ENCODE measurements at places on chromosomes 2 and 18.

GRCh38 chr2:236972491-236973342 lies 113.0 kb upstream of the COPS8 start:
- peak; percentile 97 for DNase-seq

- no peak for DNase-seq
Measured at GRCh38 chr2:8424997-8425900, 256.6 kb upstream of the ID2 start.

- DNase-seq, result no peak
Measured at GRCh38 chr2:72139471-72139873, 8.2 kb downstream of the CYP26B1 start.

GRCh38 chr2:100596465-100596864 lies 33.7 kb downstream of the PDCL3 start:
- no peak for DNase-seq

DNA sequence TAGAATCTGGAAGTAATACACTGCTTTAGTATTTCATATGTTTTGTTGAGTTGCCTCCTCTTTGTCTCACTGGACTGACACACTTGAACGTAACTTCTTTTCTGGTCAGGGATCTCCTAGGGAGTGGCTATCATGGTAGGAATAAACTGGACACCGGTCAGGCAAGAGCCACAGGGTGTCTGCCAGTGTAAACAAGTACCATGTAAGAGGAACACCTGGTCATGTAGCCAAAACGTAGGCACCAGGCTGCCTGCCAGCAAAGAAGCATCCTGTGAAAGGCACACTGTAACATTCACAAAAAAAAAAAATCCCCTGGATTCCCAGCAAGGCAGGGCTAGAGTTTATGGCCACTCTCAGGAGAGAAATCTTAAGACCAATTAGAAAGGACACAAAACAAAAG lies 372.8 kb upstream of the RND3 start:
- no peak for DNase-seq

- no peak for DNase-seq
Measured at GRCh38 chr2:240473211-240473610, 37.7 kb downstream of the GPC1 start.

GRCh38 chr2:9629222-9630116 lies 1.3 kb downstream of the YWHAQ start:
- DNase-seq, result peak; percentile 67

GRCh38 chr2:238055841-238056240 lies 5.0 kb upstream of the SCLY start:
- no peak for DNase-seq

DNA sequence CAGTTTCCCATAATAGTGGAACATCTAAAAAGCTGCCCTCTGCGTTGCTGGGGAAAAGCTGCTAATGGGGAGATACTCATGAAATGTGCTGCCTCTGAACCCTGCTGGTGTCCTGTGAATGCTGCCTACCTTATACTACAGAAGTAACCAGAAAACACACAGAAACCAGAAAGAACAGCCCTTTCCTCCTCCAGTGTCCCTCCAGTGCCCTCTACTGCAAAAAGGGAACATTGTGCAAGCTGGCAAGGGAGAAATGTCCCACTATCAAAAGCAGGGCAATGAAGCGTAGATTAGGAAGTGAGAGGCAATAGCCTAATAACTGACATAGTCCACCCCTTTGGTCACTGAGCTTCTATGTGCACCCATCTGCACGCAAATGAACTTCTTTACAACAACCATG lies 162.7 kb upstream of the ETAA1 start:
- peak; percentile 34 for DNase-seq

- DNase-seq, result no peak
Measured at GRCh38 chr2:158828378-158829164, 33.5 kb downstream of the DAPL1 start.

DNA sequence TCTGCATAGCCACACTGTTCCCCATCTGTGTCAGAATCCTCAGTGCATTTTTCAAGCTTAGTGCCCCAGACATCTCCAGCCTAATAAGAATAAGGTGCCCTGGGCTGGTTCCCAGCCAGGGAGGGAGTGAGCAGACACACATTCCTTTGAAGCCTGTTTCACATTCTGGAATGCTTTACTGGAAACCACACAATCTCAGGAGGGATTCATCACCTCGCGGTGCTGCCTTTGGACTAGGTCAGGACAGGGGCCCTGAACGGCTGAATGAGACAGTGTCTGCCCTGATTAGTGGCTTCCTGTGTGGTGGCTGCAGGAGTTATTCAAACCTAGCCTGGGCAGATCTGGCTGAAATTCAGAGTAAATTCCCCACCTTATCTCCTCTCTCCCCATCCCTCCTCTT lies 108.0 kb upstream of the LDAH start:
- peak; percentile 64 for DNase-seq

DNA sequence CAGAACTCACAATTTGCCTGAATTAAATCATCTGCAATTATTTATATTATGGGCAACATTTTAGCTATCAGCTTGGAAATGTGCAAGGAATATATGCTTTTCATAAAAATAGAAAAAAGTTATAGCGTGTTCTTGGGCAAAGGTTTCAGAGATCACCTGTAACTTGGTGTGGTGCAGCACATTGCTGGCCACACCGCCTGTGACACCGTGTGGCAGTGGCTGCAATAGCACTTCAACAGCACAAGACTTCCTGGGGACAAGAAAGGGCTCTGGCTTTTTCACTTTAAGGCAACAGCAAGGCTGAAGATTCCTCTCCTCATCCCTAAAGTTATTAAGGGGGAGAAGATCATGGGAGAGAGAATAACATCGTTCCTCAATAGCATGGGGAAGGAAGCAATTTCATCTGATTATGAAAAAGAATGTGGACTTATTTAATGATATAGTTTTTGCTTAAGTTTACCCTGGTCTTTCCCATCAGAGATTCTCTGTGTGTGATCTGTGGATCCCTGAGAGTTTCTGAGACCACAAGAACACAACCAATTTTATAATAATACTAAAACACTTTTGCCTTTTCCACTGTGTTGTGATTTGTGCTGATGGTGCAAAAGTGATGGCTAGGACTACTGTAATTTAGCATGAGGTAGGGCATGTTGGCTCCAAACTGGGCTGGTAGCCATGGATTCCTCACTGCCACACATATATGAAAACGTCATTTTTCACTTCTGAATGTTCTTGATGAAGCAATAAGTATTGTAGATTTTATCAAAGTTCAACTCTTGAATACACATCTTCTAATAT lies 15.0 kb upstream of the SERPINB3 start:
- DNase-seq, result peak; percentile 62

DNA sequence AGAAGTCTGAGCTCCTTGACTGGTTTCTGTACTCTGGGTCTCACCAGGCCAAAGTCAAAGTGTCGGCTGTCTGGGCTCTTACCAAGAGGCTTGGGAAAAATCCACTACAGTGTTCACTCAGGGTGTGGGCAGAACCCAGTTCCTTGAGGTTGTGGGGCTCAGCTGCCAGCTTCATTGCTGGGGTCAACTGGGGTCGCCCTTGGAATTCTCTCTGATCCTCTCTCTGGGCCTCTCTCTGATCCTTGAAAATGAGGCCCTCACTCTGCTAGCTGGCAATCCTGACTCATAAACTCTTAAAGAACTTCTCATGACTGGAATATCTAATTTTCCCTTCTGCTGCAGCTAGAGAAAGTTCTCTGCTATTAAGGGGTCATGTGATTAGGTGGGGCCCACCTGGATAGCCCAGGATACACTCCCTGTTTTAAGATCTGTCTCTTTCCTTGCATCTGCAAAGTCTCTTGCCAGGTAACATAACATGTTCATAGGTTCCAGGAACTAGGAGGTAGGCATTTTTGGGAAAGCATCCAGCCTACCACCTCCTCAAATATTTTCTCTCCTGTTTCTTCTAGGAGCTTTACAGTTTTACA lies 66.3 kb downstream of the SP110 start:
- DNase-seq, result no peak

DNA sequence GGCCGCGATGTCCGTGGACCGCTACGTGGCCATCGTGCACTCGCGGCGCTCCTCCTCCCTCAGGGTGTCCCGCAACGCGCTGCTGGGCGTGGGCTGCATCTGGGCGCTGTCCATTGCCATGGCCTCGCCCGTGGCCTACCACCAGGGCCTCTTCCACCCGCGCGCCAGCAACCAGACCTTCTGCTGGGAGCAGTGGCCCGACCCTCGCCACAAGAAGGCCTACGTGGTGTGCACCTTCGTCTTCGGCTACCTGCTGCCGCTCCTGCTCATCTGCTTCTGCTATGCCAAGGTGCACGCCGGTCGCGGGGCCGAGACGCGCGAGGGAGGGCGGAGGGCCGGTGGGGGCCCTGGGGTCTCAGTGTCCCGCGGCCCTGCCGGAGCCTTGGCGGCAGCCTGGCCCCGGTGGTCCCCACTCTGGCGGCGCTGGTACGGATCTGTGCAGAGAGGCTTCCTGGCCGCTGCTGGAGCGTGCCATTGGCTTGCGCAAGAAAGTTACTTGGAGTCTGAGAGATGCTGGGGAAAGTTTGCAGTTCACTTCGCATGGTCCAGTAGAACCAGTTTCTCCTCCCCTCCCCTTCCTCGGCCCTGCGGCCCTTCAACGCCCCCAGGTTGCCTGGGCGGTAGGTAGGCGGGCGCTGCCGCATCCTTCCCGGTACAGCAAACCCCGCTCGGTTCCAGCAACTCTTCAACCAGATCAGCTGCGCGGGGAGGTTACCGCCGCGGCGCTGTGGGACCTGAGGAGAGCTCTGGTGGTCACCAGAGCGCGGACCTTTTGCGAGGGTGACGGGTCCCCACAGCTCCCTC lies 1.5 kb downstream of the GALR1 start:
- peak; percentile 24 for DNase-seq

DNA sequence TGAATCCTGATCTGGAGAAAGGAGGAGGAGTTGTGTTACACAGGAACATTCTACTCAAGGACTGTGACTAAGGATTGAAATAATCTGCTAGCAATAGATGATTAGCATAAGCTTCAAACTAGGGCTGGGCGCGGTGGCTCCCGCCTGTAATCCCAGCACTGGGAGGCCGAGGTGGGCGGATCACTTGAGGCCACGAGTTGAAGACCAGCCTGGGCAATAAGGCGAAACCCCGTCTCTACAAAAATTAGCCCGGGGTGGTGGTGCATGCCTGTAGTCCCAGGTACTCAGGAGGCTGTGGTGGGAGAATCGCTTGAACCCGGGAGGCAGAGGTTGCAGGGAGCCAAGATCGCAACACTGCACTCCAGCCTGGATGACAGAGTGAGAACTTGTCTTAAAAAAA lies 1.5 kb downstream of the TRMT61B start:
- DNase-seq, result peak; percentile 5

DNA sequence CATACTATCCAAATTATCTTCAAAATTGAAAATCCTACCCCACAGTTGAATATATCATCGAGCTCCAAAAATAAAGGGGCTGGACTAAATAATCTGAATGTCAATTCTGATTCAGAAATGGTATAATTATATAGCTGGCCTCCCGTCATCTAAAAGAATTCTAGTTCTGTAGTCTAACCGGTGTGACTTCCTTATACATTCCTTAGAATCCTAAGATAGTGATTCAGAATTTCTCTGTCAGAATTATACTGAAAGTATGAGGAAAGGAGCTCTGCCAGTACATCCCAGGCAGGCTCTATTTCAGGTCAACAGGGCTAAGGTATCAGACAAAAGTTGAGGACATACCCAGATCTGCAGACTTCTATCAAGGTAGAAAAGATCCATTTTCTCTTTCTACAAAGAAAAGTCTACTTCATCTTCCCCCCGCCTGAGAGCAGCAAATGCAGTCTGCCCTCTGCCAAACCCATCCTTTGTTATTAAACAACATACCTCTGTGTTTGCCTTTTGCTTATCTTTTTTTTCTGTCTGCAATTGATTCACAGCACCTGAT lies 128.5 kb downstream of the METTL4 start:
- peak; percentile 72 for DNase-seq

GRCh38 chr2:85143463-85144082 lies 10.4 kb downstream of the TCF7L1 start:
- DNase-seq, result no peak

DNA sequence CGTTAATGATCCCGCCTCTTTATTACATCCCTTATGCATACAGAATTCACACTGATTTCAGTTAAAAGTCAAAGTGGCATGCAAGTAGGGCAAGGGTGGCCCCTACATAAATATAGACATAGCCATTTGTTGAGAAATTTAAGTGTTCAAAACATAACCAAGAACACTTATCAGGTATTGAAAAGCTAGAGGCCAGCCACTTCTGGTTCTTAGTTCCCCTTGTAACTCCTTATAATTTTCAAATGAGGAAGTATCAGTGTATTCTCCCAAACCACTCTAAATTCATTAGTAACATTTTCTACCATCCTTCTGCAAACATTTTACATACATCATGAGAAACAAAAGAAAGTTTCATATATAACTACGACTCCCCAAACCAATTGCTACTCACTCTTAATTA lies 5.8 kb upstream of the ARL5A start:
- DNase-seq, result no peak

DNA sequence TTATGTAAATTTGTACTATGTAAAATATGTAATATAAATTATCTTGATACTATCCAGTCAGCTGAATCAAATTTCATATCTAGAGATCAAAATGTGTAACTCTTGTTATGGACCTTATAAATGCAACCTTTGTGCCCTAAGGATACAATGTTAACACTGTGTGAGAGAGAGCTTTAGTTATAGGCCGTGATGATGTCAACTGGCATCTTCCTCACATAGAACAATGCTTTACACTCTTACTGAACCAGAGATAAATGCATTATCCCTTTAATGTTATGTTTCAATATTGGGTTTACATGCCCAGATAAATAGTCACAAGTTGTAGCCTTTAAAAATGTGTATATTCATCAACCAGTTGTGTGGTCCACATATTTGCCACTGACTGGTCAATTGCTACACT lies 115.1 kb downstream of the KCNJ3 start:
- no peak for DNase-seq

DNA sequence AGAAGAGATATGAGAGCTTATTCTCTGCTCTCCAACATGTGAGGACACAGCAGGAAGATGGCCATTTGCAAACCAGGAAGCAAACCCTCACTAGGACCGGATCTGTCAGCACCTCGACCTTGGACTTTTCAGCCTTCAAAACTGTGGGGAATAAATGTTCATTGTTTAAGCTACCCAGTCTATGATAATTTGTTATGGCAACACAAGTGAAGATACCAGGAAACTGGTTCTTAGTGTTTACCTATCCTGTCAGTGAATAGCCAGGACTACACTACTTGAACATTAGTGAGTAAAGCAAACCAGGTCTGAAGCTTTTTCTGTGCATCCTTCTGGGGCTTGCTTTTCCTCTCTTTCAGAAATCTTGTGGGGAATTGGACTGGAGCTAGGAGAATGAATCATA lies 44.4 kb upstream of the BARD1 start:
- peak; percentile 18 for DNase-seq

DNA sequence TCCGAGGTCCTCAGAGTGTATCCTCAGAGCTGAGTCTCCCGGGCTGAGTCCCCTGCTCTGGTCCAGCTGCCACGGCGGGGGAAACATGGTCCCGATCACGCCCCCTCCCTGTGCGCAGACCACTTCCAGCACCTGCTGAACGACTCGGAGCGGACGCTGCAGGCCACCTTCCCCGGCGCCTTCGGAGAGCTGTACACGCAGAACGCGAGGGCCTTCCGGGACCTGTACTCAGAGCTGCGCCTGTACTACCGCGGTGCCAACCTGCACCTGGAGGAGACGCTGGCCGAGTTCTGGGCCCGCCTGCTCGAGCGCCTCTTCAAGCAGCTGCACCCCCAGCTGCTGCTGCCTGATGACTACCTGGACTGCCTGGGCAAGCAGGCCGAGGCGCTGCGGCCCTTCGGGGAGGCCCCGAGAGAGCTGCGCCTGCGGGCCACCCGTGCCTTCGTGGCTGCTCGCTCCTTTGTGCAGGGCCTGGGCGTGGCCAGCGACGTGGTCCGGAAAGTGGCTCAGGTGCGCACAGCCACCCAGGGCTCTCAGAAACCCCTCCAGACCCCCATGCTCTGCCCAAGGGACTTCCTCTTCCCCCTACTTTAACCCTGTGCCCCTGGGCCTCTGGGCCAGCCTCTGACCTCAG lies 26.7 kb downstream of the GPC1 start:
- DNase-seq, result no peak

Measured in epithelial cell of esophagus (primary cell).